B cell (primary cell): ENCODE measurements at places on chromosomes 6 and 20. TPM values are rescaled to one million over a fixed set of nuclear protein-coding genes. Genes with fewer than 3 reads are reported as not detected.

EEF1A2 gene
- 2.4 and 2.9 TPM in 2 replicates for polyA plus RNA-seq

TP53RK gene
- 1.7 and 3.1 TPM in 2 replicates for polyA plus RNA-seq

HCRTR2 gene
- polyA plus RNA-seq = not detected in 2 replicates

HCK gene
- 23.4 and 33.3 TPM in 2 replicates for polyA plus RNA-seq

ADAM33 gene
- not detected in 2 replicates for polyA plus RNA-seq

ENPP5 gene
- polyA plus RNA-seq = 0.09 and 0.13 TPM in 2 replicates

CLPSL2 gene
- polyA plus RNA-seq = not detected in 2 replicates

UBR2 gene
- 9.7 and 15.1 TPM in 2 replicates for polyA plus RNA-seq

DAAM2 gene
- polyA plus RNA-seq = not detected in 2 replicates

CLDN20 gene
- polyA plus RNA-seq = not detected in 2 replicates

- DNase-seq = no peak
These were observed 35.7 kb downstream of the KCNB1 start for GRCh38 chr20:49446808-49447207.

DNA sequence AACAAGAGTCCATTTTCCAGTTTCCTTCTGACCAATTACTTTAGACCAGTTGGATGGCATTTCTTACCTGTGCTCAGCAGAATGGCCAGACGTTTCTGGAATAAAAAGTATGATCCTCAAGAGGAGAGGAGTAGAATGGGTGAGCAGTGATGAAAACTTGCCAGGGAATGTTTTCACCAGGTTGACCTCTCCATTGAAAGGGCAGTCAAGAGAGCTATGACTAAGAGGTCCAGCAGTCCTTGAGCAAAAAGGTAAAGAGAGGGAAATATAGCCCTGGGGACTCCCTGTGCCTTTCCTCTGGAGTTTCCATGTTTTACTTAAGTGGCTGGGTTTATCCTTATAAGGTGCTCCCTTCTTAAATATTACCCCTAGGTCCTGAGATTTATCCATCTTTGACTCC, 210.9 kb downstream of the TBX18 start:
- no peak for DNase-seq

- DNase-seq = peak; percentile 77
These were observed 911 bp downstream of the CDK19 start for GRCh38 chr6:110814102-110815014.

DNA sequence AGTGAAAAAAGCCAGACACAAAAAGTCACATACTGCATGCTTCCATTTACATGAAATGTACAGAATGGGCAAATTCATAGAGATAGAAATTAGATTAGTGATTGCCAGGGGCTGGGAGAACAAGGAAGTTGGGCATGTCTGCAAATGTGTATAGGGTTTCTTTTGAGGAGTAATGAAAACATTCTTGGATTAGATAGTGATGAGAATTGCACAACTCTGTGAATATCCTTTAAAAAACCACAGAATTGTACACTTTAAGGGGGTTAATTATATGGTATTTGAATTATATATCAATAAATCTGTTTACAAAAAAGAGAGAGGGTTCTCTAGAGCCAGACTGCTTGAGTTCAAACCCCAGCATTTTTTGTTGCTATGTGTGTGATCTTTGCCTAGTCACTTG, 188.1 kb downstream of the CDC5L start:
- DNase-seq = no peak

DNA sequence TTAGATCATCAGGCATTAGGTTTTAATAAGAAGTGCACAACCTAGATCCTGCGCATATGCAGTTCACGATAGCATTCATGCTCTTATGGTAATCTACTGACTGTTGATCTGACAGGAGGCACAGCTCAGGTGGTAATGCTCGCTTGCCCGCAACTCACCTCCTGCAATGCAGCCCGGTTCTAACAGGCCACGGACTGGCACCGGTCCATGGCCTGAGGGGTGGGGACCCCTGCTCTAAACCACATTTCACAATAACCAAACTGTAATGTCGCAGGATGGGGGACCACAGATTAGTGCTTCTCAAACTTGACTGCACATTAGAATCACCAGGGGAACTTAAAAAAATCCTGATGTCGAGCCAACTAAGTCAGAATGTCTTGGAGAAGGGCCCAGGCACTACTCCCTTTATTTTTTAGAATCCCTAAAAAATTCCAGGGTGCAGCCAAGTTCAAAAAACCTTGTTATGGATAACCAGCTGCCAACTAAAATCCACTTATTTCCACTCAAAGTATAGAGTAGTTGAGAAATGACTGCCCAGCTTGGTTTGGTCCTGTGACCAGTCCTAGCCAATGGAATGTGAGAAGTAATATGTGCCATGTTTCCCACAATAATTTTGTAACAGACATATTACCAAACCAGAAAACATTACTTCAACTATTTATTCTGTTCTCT, 3.1 kb downstream of the SHPRH start:
- no peak for DNase-seq

- no peak for DNase-seq
These were observed 2.8 kb downstream of the MRGBP start for GRCh38 chr20:62799036-62799435.

GRCh38 chr6:19795211-19795610, 42.0 kb upstream of the ID4 start:
- no peak for DNase-seq

- no peak for DNase-seq
These were observed 291.1 kb downstream of the DHX35 start for GRCh38 chr20:39253051-39253755.

DNA sequence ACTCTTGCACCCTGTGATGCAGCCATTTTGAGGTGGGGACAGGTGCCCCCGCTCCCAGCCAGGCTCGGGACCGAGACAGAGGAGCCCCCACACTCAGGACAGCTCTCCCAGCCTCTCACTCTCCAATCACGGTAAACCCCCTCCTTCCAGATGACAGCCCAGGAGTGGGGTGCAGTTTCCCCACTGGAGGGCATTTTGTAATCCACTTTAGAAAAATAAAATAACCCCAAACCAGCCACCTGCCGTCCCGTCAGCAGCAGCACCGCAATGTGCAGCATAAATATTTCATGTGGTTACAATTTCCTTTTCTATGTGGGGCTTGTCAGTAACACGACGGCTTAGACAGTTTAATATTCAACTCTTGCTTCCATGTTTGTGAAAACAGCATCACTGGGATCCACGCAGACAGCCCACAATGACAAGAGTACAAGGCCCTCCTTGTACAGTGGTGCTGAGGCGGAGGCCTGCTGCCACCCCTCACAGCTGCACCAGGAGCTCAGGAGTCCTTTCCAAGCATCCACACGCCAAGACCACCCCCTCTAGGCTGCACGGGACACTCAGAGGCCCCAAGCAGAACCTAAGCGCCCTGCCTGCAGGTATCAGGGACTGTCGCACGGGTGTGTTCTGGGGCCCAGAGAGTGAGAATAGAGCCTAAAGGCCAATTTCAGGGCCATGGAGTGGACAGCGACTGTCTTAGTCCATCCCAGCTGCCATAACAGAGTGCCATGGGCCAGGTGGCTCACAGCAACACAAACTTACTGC, 116.7 kb downstream of the JPH2 start:
- no peak for DNase-seq

- no peak for DNase-seq
These were observed 1.5 kb downstream of the COL20A1 start for GRCh38 chr20:63294536-63294900.

DNA sequence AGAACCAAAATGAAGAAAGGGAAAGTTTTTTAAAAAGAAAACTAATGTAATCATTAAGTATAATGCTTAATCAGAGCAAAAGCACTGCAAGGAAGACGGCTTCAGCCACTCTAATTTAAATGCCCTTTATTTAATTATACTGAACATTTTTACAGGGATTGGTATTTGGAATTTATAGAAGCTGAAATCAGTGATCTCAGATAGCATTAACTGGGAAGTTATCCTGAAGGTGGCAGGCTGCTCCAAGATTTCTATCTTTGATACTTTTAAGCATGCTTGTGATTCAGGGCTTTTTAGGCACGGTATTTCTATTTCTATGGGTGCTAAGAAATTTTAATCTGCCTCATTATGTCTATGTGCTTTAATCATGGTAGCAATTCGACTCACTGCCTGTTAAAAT, 1.3 kb upstream of the NDUFAF4 start:
- peak; percentile 17 for DNase-seq

GRCh38 chr20:38548356-38549083, 32.5 kb upstream of the ADIG start:
- no peak for DNase-seq

DNA sequence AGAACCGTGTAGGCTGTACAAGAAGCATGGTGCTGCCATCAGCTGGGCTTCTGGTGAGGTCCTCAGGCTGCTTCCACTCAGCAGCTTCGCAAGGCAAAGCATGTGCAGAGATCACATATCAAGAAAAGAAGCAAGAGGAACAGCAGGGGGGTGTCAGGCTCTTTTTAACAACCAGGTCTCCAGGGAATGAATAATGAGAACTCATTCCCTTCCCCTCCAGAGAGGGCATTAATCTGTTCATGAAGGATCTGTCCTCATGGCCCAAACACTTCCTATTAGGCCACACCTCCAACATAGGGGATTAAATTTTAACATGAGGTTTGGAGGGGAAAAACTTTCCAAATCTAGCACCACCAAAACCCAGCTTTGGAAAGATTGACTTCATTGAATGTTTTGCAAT, 20.0 kb downstream of the GINM1 start:
- no peak for DNase-seq

- no peak for DNase-seq
These were observed 295.7 kb downstream of the CDC5L start for GRCh38 chr6:44682987-44683779.

- no peak for DNase-seq
These were observed 13.4 kb downstream of the PHACTR2 start for GRCh38 chr6:143691155-143691554.

DNA sequence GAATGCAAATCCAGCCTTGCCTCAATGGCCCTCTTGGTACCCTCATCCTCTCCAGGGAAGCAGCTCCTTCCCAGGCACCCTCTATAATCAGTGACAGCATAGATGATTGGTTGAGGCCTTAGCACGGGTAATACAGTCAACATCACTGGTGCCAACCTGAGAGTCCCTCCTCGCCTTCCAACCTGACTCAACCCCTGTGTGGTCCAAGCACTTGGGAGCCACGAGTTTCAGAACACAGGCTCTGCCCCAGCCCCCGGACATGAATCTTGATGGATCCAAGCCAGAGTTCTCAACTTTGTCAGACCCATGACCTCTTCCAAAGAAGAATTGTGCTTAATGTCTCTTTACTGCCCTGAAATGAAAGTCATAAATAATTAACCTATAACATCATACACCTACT, 213.9 kb downstream of the PREX1 start:
- DNase-seq = no peak

GRCh38 chr20:10023911-10024310, 10.9 kb upstream of the ANKEF1 start:
- DNase-seq = no peak

DNA sequence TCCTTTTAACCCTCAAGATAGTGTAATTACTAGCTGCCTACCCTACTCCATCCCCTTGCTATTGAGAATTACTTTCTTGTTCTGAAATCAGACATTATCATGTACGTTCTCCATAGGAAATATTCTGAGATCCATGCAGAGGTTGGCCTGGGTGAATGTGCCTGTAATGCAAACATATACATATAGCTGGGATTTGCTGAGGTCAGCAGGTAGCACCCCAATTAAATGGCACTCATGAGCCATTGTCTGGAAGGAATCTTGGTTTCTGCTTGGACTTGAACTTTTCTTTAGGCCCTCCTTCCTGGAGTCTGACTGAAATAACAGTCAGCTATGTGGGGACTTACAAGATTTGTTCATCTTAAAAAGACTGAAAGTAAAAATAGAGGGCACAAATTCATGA, 3.7 kb downstream of the HLA-DQB2 start:
- no peak for DNase-seq

GRCh38 chr6:15922510-15923250, 206.2 kb upstream of the MYLIP start:
- DNase-seq = no peak
